ENCODE measurements at places on chromosomes 13 and 19.
A peak's percentile ranks its signal among the peaks of the same experiment; 100 is the strongest.

- no peak for DNase-seq
Observed at GRCh38 chr19:20928371-20928770, 5.3 kb downstream of the ZNF85 start.

GRCh38 chr19:40611096-40611495 is 9.9 kb downstream of the LTBP4 start:
- no peak for DNase-seq

- no peak for DNase-seq
Observed at GRCh38 chr13:32150239-32150638, 118.7 kb downstream of the FRY start.

DNA sequence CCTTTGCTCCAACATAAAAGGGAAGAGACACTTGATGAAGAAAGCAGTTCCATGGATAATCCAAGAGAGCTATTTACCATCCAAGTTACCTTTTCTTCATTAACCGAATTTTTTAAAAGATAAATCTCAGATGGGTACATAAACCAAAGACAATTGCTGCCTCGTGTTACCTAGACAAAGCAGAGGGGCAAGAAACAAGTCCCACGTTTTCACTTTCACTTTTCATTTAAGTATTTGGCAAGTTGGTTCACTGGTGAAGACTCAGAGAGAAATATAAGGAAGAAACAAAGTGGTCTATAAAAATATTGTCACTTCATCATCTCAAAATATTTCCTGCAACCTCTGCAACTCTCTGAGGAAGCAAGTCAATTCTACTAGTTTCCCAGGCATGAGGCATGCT is 446.1 kb downstream of the FGF14 start:
- no peak for DNase-seq

DNA sequence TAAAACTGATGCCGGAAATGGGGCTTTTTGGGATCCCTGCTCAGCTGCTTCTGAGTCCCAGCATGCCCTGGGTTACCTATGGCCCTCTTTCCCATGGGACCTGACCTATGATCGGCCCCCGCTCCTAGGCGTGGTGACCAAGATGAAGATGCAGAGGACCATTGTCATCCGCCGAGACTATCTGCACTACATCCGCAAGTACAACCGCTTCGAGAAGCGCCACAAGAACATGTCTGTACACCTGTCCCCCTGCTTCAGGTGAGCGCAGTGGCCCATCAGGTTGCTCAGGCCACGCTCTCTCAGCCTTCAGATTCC is 1.5 kb downstream of the RPS11 start:
- no peak for DNase-seq

DNA sequence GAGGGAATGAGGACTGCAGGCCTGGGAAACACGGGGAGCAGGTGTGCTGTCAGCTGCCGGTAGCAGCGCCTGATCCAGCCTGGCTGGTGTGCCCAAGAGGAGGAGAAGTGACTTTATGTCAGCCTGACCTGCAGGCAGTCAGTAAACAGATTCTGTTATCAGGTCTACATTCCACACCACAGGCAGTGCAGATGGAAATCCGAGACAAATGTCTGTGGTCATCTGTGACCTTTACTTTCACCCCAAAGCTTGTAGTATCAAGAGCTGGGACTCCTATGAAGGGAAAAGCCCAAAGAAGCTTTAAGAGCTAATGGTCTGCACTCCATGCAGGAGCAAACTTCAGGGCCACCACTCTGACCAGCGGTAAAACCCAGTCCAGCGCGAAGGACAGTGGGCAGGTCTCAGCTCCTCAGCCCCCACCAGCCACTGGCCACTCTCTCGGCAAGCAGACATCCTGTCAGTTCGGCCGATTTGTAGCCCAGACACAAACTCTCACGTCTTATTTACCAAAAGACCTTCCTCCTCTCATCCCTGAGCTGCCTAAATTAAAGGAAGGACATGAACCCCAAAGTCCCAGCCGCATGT is 7.7 kb downstream of the EPS15L1 start:
- no peak for DNase-seq

- DNase-seq, result peak; percentile 36
Observed at GRCh38 chr13:24511019-24511815, 1.4 kb downstream of the PARP4 start.

- DNase-seq, result no peak
Observed at GRCh38 chr13:102951808-102952207, 106.0 kb downstream of the ERCC5 start.

DNA sequence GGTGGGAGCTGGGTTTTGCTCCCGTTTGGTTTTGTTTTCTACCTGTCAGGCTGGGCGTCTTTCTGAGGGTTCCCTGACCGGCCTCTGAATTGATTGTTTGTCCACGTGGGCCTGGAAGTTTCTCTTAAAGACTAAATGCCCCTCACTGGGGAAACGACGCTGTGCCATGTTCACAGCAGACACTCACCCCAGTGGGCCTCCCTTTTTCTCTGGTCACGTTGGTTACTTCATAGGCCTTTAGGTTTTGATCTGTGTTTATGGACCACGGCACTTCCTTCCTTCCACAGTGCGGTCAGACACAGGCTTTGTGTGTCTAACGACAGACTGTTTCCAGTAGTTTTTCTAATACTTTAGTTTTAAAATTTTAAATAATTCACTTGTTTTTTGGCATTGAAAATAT is 20.1 kb upstream of the NDUFS7 start:
- no peak for DNase-seq

GRCh38 chr19:12886651-12886968 is 391 bp downstream of the KLF1 start:
- no peak for DNase-seq

- DNase-seq, result no peak
Observed at GRCh38 chr19:5718579-5719273, 1.2 kb downstream of the LONP1 start.

GRCh38 chr13:33262594-33262993 is 23.0 kb downstream of the STARD13 start:
- no peak for DNase-seq

- DNase-seq, result no peak
Observed at GRCh38 chr13:67226696-67227095, 3.4 kb downstream of the PCDH9 start.

GRCh38 chr13:32426191-32426989 is 1.5 kb downstream of the N4BP2L1 start:
- DNase-seq, result no peak

GRCh38 chr19:45451131-45451849 is 16.5 kb upstream of the FOSB start:
- DNase-seq, result no peak

GRCh38 chr13:47168618-47169017 is 271.8 kb upstream of the HTR2A start:
- DNase-seq, result no peak

DNA sequence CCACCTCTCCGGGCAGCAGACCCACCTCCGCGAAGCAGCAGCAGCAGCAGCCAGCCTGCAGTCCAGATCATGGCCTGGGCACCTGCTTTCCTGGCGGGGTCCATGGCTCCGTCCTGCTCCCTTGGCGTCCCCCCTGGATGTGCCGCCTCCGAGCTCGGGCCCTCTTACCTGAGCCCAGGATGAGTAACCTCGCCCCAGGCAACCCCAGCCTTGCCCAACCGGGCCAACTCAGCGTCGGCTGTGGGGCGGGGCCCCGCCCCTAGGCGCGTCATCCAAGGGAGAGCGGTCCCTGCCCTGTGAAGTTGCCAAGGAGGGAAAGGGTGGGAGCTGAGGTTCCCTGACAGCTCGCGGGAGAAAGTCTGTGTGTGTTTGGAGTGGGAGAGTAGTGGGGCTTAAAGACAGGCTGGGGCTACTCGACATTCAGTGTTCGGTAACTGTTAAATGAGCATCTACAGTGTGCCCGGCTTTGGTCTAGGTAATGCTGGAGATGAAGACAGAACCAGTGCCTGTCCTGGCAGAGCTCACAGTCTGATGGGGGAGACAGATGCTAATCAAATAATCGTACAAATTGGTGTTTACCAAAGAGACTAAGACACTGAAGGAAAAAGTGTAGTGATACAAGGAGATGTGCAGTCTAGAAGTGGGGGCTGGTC is at the start of gene LYPD3:
LYPD3 (minus strand) TSS at position 141 of the 653 bp plus-strand sequence; CDS start at position 104, 37 bp downstream.
- DNase-seq, result no peak

DNA sequence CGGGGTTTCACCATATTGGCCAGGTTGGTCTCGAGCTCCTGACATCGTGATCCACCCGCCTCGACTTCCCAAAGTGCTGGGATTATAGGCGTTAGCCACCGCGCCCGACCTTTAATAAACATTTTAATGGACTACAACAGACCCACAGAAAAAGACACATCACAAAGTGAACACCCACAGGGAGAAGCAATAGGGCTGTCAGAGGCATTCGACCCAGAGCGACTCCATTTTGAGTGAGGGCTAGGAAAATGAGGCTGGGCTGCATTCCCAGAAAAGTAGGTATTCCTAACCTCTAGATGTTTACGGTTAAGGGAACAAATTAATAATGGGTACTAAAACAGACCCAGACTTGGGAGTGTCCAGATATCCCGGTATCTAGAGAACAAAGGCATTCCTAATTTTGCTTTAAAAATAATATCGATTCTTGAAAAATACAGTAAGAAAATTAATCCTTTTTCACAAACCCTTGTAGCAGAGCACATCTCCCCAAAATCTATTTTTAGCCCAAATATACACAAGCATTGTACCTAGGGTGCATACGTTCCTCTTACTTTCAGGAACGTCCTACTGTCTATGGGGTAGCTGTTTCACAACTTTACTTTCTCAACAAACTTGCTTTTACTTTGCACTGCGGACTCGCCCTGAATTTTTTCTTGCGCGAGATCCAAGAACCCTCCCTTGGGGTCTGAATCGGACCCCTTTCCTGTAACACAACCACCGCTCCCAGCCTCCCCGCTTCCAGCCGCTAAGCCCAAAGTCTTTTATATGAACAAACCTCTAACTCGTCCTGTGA is 811 bp upstream of the ZNF8 start:
- DNase-seq, result no peak
